ENCODE measurements at places on chromosomes 11 and 22.

GRCh38 chr22:19398206-19398605, 33.3 kb downstream of the HIRA start:
- no peak for DNase-seq

DNA sequence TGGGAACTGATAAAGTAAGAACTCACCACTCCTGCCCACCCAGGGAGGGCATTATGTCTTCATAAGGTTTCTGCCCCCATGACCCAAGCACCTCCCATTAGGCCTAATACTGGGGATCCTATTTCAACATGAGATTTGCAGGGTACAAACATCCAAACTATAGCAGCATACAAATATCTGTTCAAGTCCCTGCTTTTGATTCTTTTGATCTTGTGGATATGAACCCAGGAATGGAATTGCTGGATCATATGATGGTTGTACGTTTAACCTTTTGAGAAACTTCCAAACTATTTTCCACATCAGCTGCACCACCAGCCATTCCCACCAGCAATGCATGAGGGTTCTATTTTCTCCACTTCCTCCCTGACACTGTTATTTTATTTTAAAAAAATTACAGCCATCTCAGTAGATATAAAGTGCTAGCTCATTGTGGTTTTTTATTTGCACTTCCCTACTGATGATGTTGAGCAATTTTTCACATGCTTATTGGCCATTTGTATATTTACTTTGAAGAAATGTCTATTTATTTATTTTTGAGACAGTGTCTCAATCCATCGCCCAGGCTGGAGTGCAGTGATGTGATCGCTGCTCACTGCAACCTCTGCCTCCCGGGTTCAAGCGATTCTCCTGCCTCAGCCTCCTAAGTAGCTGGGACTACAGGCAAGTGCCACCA, 7.1 kb upstream of the ATG16L2 start:
- DNase-seq: no peak

DNA sequence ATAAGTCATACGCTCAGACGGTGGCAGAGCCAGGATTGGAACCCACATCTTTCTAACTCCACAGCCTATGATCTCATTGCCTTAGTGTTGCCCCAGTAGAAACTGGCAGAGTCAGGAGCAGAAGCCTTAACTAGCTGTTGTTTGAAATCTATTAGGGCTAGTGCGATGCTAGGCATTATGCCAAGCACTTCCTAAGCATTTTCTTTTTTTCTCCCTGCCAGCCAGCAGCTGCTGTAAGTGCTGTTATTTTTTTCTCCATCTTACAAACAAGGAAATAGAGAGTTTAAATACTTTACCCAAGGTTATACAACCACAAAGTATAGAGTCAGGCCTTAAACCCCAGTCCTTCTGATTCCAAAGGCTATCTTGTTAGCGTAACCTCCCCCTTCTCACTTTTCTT, 161.0 kb upstream of the SORL1-AS1 start:
- DNase-seq: no peak

GRCh38 chr22:26549902-26550497, 37.7 kb upstream of the TFIP11 start:
- DNase-seq: no peak

GRCh38 chr22:40147388-40148176, 30.1 kb upstream of the TNRC6B start:
- DNase-seq: no peak

DNA sequence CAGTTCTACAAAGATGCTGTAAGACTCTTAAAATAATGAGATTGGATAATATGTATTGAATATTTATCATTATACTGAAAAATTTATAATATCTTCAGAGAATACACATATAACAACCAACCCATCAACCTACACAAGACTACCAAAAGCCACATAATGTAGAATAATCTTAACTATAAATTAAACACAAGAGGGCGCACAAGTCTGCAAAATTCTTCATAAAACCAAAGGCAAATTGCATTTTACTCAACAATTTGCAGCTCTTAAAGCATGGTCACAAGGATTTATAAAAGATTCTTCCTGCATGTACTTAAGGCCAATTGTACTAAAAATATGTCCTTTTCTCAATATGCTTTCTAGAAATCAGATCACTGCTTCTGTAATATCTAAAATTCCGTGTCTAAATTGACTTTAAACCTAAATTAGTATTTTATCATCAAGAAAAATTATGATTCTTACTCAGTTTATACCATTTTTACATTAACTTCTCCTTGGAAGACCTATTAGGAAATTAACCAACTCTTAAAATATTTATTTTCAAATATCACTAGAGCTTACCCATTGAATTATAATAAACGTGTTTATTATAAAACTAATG, 79.0 kb downstream of the TTC28 start:
- no peak for DNase-seq

DNA sequence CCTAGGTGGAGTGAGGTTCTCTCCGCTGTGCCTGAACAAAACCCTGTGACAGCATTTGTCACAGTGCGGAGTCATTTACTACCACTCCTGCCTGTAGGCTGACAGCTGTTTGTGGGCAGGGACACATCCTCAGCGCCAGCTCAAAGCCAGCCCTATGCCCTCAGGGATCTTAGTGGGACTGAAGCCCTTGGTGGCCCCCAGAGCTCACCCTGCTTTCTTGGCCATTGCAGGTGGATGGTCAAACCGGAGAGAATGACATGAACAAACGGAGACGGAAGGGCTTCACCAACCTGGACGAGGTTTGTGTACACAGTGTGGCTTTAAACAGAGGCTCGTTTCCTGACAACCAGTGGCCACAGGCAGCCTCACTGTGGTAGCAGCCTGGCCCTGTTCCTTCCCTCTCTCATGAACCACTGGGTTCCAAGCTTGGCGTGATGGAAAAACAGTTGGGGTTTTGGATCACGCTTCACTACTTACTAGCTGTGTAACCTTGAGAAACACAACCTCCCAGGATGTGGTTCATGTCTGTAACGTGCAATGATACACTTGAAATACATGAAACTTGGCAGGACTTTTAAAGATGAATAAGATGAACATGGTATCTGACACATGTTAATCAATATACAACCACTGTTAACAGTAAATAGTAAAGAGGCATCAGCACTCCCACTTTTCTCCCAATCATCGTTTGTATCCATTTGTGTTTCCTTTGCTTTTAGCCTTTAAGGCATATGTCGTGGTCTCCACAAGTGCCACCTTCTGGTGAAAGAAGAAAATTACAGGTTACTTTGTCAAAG, 125.8 kb downstream of the MICAL2 start:
- no peak for DNase-seq

DNA sequence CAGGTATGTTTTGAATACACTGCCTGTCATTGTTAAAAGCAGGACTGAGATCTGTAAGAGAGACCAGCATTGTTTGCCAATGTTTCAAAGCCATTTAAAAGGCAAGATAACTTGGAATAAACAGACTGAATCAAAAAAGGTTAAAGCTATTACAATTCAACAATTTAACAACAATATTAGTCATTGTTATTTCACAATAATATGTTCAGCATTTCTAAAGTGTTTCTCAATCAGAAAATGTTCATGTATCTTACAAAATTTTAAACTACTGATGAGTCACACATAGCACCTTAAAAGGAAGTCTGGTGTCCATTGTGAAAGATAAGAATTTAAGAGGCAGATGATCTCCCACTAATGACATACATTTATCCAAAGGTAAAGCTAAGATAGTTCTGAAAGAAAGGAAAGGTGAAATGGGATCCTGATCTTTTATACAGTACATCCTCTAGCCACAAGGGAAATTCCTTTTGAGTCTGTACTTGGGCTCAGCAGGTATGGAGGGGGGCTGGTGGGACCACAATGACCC, 79.7 kb downstream of the MAML2 start:
- DNase-seq: no peak

- no peak for DNase-seq
Measured at GRCh38 chr11:100830978-100831732, 144.1 kb downstream of the ARHGAP42 start.

GRCh38 chr11:65212226-65212801, 30.6 kb downstream of the CAPN1 start:
- no peak for DNase-seq

DNA sequence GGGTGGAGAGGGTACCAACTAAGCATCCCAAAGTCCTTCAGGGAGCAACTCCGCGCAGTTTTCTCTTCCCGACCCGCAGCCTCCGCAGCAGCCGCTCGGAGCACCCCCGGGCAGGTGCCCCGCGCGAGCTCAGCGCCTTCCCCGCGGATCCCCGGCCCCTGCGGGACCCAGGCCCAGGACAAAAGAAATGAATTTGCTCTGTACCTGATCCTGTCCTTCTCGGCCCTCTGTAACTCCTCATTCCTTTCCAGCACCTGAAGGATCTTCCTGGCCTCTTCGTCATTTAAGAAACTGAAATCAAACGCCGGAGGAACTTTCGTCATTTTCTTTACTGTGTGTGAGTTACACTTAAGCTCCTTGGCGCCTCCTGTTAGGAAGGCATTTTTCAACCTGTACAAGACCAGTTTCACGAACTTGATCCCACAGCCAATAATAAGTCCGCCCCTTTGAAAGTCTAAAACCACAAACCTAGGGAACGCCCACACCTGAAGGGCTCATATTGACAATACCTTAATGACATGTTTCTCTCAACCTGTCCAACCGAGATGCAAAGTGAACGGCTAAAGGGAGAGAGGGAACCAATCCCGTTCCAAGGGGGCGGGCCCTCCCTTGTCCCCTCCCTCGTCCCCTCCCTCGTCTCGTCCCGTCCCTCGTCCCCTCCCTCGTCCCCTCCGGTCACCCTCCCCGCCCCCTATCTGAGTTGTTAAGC, at the start of gene EXPH5:
Gene EXPH5 (minus strand): TSS at position 555 of the 709 bp plus-strand sequence. CDS start 232 bp downstream, at position 323.
- DNase-seq: peak; percentile 80

GRCh38 chr11:101441747-101442146, 142.1 kb downstream of the TRPC6 start:
- DNase-seq: no peak

DNA sequence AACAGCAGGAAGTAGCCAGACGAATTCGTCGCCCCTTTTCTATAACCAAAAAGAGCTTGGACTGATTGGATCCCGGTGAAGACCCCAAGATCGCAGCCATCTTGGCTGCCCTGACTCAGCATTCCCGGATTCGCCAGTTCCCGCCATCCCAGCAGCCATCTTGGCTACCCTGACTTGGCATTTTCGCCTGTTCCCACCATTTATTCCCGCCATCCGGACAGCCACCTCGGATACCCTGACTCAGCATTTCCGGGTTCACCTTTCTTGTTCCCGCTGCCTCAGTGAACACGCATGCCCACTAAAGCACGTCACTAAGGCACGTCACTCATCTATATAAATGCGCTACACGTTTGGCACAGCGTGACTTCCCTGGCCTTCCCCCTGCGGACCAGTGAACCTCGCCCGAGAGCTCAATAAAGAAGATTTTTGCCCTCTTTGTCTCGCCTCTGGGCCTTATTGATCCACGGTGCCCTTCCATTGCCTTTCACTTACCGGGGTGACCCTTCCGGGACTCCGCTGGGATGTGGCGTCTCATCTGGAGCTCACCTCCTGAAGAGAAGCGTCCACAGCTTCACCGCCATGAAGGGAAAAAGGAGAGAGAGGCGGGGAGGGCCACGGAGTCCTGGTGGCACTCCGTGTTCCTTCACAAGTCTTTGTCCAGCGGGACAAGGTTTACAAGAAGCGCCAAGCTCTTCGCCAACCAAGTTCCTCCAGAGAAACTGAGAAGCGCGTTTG, 4.0 kb upstream of the OR56A3 start:
- DNase-seq: no peak

GRCh38 chr11:61176446-61176845, 15.2 kb upstream of the VPS37C start:
- DNase-seq: no peak

- DNase-seq: no peak
Measured at GRCh38 chr11:61771985-61772455, 19.6 kb downstream of the MYRF start.

DNA sequence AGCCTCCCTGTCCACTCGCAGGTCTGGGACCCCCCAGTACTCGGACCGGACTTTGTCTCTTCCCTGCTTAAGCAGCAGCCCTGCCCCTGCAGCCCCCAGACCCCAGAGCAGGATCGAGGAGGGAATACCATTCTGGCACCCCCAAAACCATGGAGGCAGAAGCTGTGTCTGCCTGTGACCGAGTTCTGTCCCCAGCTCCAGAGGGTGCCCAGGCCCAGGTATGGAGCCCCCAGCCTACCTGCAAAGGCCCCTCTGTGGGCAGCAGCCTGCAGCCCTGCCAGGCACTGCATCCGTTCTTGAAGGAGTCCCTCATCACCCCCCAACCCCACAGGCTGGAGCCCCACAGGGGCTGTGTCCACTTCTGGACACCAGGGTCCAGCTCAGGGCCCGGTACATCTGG, 163.8 kb downstream of the BRD1 start:
- no peak for DNase-seq

DNA sequence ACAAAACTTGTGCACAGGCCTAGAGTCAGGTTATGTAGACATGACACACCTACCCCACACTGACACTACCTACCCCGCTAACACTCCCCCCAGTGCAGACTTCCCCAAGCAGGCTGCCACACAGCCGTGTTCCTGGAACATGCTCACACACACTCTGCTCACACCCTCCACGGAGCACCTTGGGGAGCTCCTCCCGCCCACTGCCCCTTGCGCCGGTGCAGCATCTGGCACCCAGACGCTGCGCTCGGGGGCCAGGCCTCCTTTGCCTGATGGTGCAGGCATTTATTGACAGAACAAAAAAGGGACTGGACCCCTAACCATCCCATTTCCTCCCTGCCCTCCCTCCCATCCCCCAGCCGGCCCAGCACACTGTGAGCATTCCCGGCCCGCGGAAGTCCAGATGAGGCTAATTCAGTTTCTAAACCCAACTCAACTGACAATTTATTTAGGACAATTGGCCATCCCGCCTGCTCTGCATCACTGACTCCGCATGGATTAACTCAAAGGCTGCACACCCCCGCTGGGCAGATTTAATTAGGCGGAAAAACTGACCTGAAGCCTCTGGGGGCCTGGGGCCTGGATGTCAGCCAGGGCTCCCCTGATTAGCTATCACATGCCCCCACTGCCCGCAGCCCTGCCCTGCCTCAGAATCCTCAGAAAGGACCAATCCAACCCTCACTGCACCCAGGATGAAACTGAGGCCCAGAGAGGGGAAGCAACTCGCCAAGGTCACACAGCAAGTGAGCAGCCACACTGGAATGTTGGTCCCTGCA, 30.1 kb downstream of the KCNC1 start:
- no peak for DNase-seq

GRCh38 chr11:98587884-98588283, 432.9 kb upstream of the CNTN5 start:
- DNase-seq: no peak

- no peak for DNase-seq
Measured at GRCh38 chr22:27637604-27638003, 164.0 kb downstream of the MN1 start.

DNA sequence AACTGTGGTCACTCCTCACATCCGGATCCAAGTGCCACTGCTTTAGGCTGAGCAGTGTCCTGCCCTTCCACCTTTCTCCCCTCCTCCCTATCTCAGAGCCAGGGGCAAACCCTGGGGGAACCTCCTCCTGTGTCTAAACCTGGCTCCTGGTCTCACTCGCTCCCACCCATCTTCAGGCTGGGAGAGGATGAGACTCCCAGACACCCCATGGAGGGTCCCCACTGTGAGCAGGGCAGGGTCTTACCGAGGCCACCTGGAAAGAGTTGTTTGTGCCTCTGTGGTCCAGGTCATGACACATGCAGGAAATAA, 93.6 kb downstream of the PDE2A start:
- DNase-seq: no peak

GRCh38 chr11:70603114-70603755, 204.9 kb downstream of the CTTN start:
- no peak for DNase-seq

All from CD4-positive, CD25-positive, alpha-beta regulatory T cell (primary cell).